ENCODE measurements at places on chromosomes 5 and 9.

DNA sequence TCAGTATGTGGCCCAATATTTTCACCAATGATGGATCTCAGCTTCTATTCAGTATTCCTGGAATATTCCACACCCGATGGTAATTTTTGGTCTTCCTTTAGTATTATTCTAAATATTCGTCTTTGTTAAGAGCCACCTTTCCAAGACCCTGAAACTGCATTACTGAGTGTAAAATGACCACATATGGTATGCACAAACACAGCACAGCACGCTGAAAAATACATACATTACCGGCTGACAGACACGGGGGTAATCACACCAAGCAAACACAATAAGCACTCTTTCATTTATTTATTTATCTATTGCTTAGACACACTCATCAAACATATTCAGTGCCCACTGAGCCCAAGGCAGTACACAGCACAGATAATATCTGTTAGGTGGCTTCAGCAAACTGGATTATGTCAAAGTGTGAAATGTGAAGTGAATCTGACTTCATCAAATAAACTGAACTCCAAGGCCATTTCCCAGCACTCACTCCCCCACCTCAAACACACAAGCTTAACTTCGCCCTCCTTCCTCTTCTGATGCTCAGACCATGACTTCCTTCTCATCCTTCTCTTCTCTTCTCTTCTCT, 1637.8 kb upstream of the C9orf72 start:
- no peaks in the 10 kb centered on the region for H3K36me3 ChIP-seq
- no peak overlapping the region for H3K27ac ChIP-seq
- H3K27me3 ChIP-seq = peaks cover 48% of the 10 kb centered on the region

DNA sequence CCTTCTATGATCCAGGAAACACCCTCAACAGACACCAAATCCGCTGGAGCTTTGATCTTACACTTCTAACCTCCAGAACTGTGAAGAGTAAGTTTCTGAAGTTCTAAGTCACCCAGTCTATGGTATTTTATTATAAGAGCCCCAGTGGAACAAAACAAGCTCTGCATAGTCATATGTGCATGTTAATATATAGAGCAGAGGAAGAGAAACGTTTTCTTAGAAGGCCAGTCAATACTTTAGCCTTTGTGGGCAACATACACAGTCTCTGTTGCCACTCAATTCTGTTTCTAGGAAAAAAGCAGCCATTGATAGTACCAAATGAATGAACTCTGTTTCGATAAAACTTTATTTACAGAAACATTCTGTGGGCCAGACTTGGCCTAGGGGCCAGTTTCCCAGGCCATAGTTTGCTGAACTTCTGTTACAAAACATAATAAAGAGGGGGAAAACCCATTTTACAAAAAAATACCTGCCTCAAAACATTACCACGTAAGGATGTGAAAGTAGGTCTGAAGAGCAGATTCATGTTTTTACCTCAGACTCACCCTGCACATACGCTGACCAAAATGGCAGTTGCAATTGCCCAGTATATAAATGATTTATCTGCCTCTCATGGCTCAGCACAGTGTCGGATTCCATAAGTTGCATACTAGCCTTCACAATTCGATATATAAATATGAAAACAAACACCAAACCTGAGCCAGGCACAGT, 350.5 kb downstream of the SLIT3 start:
- DNase-seq = no peak
- H3K27ac ChIP-seq = no peak overlapping the region
- no peaks in the 10 kb centered on the region for H3K27me3 ChIP-seq
- no peaks in the 10 kb centered on the region for H3K36me3 ChIP-seq

GRCh38 chr5:92939428-92939827, 641.6 kb downstream of the NR2F1-AS1 start:
- no peak overlapping the region for H3K27ac ChIP-seq
- DNase-seq = no peak
- H3K36me3 ChIP-seq = no peaks in the 10 kb centered on the region
- no peaks in the 10 kb centered on the region for H3K27me3 ChIP-seq

DNA sequence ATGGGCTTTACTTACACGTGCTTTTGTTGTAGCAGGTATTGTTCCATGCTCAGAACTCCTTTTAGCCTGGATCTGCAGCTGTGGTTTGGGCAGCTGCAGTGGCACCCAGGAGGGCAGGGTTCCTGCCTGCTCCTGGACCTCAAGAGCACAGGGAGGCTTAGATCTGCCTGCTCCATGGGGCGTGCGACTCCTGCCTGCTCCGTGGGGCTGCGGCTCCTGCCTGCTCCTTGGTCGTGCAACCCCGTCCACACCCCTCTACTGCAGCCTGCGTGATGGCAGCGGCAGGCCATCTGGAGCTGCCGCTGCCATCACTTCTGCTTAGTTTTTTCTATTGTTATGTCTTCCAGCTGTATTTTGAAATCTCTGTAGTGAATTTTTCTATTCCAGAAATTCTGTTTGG, 11.7 kb upstream of the UGT3A2 start:
- no peaks in the 10 kb centered on the region for H3K36me3 ChIP-seq
- no peak overlapping the region for H3K4me3 ChIP-seq
- no peak for DNase-seq
- H3K4me1 ChIP-seq = no peaks in the 10 kb centered on the region
- peaks cover 7% of the 10 kb centered on the region for H3K27me3 ChIP-seq

DNA sequence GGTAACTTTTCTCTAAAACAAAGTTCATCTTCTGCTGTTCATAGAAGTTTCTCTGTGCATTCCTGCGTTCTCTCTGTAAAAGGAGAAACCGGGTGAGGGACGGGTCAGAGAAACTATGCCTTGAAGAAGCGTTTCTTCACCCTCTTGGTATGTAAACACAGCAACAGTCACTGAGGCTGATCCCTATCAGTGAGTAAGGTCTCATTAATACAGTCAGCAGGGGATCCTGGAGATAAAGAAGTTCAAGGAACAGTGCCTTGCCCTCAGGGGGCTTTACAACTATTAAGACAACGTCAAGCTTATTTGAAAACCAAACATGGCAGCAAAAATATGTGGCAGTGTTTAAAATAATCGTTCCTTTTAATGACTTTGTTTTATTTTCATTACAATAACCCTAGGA, 202.9 kb upstream of the IL12B start:
- no peaks in the 10 kb centered on the region for H3K36me3 ChIP-seq
- no peak overlapping the region for H3K27ac ChIP-seq
- peaks cover 5% of the 10 kb centered on the region for H3K27me3 ChIP-seq
- no peak overlapping the region for H3K4me3 ChIP-seq
- no peak for DNase-seq
- H3K4me1 ChIP-seq = no peaks in the 10 kb centered on the region

- DNase-seq = no peak
- peaks cover 12% of the 10 kb centered on the region for H3K4me1 ChIP-seq
- H3K27me3 ChIP-seq = peaks cover 50% of the 10 kb centered on the region
- H3K4me3 ChIP-seq = no peak overlapping the region
These were observed 12.4 kb downstream of the LHX3 start for GRCh38 chr9:136192289-136193126.

- no peak for DNase-seq
- H3K27ac ChIP-seq = no peak overlapping the region
- no peaks in the 10 kb centered on the region for H3K4me1 ChIP-seq
- H3K27me3 ChIP-seq = peaks cover 5% of the 10 kb centered on the region
These were observed 159.5 kb downstream of the PLK2 start for GRCh38 chr5:58300346-58300895.

GRCh38 chr5:102018690-102019089, 277.4 kb downstream of the SLCO4C1 start:
- DNase-seq = no peak
- no peaks in the 10 kb centered on the region for H3K27me3 ChIP-seq
- H3K36me3 ChIP-seq = no peaks in the 10 kb centered on the region
- no peaks in the 10 kb centered on the region for H3K4me1 ChIP-seq
- H3K27ac ChIP-seq = no peak overlapping the region

- H3K36me3 ChIP-seq = no peaks in the 10 kb centered on the region
- peaks cover 13% of the 10 kb centered on the region for H3K4me1 ChIP-seq
- no peak overlapping the region for H3K4me3 ChIP-seq
- DNase-seq = no peak
- peak overlapping the region; percentile 73 for H3K27ac ChIP-seq
- no peaks in the 10 kb centered on the region for H3K27me3 ChIP-seq
These were observed 129.7 kb downstream of the CEMIP2 start for GRCh38 chr9:71638627-71639026.

- H3K4me1 ChIP-seq = no peaks in the 10 kb centered on the region
- H3K4me3 ChIP-seq = no peak overlapping the region
- H3K27me3 ChIP-seq = no peaks in the 10 kb centered on the region
- H3K27ac ChIP-seq = no peak overlapping the region
These were observed 351.1 kb upstream of the RIOK2 start for GRCh38 chr5:97534166-97534565.

DNA sequence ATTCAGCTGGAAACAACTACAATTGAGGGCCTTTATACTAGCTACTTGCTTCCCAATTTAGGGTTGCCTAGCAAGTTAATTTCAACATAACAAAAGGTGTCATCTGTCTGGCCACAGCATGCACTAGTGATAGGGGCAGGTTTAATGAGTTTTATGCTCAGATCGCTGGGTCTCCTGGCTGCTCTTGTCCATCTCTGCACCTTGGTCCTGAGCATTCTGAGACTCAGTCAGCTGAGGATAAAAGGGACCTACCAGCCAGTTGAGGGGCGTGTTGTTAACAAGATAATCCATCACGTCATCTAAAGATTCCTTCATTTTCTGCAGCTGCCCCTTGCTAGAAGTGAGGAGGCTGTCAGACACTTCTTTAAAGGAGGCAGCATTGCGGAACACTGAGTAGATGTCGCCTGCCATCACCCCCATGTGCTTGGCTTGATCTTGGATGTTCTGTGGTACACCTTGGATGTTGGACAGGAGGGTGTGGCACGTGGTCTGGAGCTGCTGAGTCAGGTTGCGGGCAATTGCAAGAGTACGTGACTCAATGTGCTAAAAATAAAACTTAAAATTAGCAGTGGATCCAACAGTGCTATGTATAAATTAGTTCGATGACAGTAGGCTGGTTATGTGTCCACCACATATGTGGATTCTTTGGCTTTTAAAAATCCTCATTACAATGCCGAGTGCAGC, 11.0 kb downstream of the PLIN2 start:
- no peak for DNase-seq
- H3K36me3 ChIP-seq = peaks cover 50% of the 10 kb centered on the region
- H3K4me1 ChIP-seq = peaks cover 4% of the 10 kb centered on the region
- no peaks in the 10 kb centered on the region for H3K27me3 ChIP-seq
- H3K4me3 ChIP-seq = no peak overlapping the region

GRCh38 chr9:131410044-131410491, 16.2 kb downstream of the PRRC2B start:
- peak overlapping the region; percentile 19 for H3K4me3 ChIP-seq
- peak overlapping the region; percentile 82 for H3K27ac ChIP-seq
- H3K36me3 ChIP-seq = peaks cover 30% of the 10 kb centered on the region
- peak; percentile 70 for DNase-seq
- H3K27me3 ChIP-seq = no peaks in the 10 kb centered on the region
- peaks cover 88% of the 10 kb centered on the region for H3K4me1 ChIP-seq

GRCh38 chr5:44454002-44454401, 64.8 kb upstream of the FGF10 start:
- H3K27me3 ChIP-seq = no peaks in the 10 kb centered on the region
- H3K4me3 ChIP-seq = no peak overlapping the region
- no peak overlapping the region for H3K27ac ChIP-seq
- no peak for DNase-seq

GRCh38 chr5:172821340-172821985, 12.6 kb upstream of the ERGIC1 start:
- H3K27me3 ChIP-seq = no peaks in the 10 kb centered on the region
- no peak for DNase-seq
- no peak overlapping the region for H3K27ac ChIP-seq
